ENCODE measurements at places on chromosomes 4 and X.
A peak's percentile ranks its signal among the peaks of the same experiment; 100 is the strongest.

GRCh38 chrX:1384658-1385252, 7.2 kb downstream of the SLC25A6 start:
- no peak for DNase-seq

DNA sequence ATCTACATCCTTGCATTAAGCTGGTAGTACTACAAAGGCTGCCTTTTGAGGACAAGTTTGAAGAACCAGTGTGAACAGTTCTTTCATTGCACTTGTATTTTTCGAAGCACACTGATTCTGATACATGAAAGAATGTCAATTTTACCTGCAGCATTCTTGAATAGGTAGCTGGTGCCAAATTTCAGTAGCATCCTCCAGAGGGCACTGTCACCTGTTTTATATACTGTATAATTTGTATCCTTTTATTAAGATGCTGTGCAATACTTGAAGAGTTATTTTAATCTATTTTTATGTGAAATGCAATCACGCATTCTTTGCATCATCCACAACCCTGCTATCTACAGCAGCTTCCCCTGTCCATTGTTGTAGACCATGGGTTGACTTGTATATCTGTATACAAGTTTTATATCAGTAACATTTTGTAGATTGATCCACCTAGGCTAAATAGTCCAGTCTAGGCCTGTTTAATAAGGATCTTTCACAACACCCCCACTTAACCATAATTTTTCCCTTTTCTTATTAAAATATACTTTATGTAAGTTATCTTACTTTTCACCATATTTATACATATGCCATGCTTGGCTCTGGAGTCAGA, 325.7 kb downstream of the PCDH7 start:
- no peak for DNase-seq

GRCh38 chrX:38060331-38060878, 54.1 kb downstream of the SYTL5 start:
- no peak for DNase-seq

DNA sequence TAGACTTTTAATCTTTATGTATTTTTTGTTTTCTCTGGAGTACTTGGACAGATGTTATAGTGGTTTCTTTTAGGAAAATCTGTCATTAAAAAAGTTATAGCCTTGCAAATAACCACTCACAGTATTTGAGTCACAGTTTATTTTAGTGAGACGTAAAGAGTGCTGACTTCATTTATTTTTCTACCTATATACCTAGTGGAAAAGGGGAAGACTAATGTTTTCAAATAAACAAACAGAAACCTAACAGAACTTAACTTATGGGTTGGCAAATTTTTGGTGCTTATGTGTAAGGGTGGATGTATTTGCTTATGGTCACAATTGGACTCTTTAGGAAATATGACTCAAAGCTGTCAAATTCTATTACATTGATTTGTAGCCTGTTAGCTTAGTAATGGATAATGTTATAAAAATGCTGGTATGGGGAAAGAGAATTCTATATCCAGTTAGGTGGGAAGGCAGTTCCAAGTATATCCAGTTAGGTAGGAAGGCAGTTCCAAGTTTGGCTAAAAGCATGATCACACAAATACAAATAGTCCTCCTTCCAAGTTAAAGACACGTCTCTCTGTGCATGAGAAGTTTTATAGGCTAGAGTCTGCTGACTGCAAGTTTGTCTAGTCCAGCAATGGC, 61.9 kb downstream of the SLC9A6 start:
- DNase-seq, result no peak

DNA sequence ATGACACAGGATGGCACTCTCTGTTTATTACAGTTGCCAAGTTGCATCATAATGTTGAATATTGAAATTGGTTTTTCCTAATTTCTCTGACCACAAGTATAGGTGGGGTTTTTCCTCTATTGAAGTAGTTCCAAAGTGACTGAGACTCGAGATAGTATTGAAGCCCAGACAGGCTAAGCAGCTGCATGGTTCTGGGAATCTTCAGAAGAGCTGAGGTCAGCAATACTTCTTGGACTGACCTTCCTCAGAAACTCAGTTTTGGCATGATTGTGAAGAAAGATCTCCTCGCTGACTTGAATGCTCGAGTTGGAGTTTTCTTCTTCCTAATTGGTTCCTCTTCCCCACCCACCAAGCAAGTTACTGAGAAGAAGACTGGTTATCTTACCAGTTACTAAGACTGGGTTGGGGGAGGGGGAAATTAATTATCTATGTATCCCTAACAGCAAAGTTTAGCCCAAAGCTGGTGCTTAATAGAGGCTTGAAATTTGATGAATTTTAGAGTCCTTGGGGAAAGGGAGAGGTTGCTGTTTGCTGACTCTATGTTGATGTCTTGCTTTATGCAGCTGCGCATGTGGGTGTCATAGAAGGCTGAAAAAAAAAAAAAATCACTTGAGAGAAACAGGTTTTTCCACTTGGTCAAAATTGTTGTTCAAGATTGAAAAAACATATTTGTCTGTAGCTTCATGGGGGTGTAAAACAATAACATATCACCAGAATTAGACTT, 91.1 kb downstream of the P2RY10 start:
- no peak for DNase-seq

- DNase-seq, result no peak
Measured at GRCh38 chr4:107599841-107600240, 120.2 kb downstream of the PAPSS1 start.

- no peak for DNase-seq
Measured at GRCh38 chrX:154030266-154030665, 10.6 kb upstream of the IRAK1 start.

DNA sequence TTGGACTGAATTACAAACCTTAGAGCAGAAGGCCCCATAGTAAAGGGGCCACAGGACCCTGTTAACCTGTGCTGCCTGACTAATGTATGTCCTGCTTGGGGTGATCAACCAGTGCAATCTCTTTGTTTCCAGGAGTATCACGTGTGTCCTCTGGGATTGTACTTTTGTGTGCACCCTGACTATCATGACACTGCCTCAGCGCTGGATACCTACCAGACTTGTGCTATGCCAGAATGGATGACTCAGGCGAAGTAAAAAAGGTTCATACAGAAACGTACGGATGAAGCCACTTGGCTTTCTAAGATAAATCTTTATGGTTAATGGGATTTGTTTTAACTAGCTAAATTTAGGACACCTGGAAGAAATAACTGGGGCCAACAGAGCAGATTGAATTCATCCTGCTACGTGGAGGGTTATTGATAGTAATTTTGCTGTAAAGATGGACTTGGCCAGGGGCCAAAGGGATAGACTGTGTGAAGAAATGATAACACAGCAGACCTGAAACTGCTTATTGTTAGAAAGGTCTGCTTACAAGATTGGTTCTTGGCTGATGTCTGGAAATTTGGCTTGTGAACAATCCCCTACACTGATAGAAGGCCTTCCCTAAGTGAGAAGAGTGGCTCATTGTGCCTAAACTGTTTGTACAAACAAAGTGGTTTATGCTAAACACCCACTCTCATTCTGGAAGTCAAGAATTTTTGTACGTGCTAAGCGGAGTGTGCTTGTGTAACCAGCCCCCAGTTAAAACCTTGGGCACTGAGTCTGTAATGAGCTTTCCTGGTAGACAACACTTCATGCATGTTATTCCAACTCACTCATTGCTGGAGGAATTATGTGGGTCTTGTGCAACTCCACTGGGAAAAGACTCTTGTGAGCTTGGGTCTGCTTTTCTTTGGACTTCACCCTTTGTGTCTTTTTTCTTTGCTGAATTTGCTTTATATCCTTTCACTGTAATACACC, 750.5 kb upstream of the HTR2C start:
- DNase-seq, result no peak

- no peak for DNase-seq
Measured at GRCh38 chrX:39322496-39322895, 521.2 kb downstream of the MID1IP1 start.

GRCh38 chrX:66751136-66751782, 112.4 kb upstream of the EDA2R start:
- DNase-seq, result no peak

DNA sequence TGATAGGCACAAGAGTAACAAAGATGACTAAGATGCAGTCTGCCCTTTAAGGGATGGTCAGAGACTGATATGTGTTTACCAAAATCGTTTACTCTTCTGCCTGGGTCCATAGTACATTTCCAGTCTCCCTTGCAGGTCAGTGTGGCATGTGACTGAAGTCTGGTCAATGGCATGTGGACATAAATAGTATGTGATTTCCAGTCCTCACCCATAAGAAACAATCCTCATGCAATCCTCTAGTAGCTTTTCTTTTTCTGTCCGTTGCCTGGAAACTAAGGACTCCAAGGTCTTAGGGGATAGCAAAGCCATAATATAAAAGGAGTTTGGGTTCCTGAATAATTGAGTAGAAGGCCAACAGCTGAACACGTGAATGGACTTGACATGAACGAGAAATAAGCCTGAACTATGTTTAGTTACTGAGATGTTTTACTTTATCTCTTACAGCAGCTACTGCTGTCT, 1.1 kb downstream of the SLC9B2 start:
- DNase-seq, result no peak

- no peak for DNase-seq
Measured at GRCh38 chrX:71256856-71257255, 2.9 kb upstream of the ZMYM3 start.

GRCh38 chr4:79679859-79680258, 271.8 kb upstream of the GK2 start:
- DNase-seq, result no peak

- no peak for DNase-seq
Measured at GRCh38 chr4:177791188-177791587, 349.0 kb upstream of the AGA start.

- no peak for DNase-seq
Measured at GRCh38 chr4:165583341-165583740, 204.5 kb downstream of the CPE start.

DNA sequence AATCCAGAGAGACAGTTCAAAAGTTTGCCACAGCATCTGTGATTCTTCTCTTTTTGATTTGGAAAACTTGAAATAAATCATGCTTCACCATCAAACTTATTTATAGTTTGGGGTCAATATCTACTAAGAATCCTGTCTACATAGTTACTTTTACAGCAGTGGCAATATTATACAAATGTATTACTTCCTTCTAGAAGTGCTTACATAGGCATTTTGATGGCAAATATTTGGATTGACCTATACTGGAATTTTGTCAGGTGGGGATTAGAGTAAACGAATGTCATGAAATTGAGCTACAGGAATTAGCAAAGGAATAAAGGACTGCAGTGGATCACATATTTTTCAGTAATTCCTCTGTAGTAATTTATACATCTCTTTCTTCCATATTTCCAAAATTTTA, 1885.5 kb upstream of the ADGRL3 start:
- DNase-seq, result no peak

DNA sequence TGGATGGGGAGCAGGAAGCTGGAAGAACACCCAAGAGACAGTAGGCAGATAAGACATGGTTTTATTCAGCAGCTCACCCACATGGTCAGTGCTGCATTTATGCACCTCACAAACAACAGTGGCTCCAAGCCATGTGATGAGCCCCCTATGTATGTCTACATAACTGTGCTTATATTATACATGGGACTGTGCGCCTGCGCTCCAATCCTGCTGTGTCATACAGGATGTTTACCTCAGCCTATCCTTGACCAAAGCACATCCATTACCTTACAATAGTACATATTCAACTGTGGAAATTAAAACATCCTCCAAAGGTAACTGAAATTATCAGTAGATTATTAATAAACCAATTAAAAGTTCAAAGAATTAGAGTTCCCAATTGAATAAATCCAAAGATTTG, 44.1 kb upstream of the SGMS2 start:
- no peak for DNase-seq

- no peak for DNase-seq
Measured at GRCh38 chrX:136495043-136495442, 2.3 kb upstream of the HTATSF1 start.

- no peak for DNase-seq
Measured at GRCh38 chr4:130186931-130187330, 1091.0 kb downstream of the C4orf33 start.

DNA sequence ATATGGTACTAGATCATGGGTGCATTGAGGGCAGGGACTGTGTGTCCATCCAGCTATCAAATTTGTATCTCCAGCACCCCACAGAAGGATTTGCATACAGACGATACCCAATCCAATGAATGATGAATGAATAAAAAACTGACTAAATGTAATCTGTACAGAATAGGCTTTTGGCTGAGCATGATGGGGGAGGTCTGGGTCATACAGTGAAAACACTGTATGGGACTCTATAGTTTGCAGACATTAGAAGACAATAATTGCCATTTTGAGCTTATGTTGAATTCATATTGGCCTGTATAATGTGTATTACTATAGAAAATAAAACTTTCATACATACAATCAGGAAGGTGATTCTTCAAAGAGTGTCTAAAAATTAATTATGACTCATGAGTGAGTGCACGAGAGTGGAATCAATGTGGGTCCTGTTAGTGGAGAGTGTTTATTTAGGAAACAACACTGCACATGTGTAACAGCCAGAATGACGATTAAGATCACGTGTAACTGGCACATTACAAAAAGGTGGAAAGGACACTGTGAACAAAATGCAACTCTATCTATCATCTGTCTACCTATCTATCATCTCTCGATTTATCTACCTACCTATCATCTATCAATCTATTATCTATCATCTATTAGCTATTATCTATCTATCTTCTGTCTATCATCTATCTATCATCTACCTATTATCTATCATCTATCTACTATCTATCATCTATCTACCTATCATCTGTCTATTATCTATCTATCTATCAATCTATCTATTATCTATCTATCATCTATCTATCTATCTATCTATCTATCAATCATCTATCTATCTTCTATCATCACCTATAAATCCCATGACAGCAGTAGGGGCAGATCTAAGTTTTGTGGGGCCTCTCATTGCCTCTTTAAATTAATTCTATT, 201.3 kb downstream of the PTTG2 start:
- no peak for DNase-seq

DNA sequence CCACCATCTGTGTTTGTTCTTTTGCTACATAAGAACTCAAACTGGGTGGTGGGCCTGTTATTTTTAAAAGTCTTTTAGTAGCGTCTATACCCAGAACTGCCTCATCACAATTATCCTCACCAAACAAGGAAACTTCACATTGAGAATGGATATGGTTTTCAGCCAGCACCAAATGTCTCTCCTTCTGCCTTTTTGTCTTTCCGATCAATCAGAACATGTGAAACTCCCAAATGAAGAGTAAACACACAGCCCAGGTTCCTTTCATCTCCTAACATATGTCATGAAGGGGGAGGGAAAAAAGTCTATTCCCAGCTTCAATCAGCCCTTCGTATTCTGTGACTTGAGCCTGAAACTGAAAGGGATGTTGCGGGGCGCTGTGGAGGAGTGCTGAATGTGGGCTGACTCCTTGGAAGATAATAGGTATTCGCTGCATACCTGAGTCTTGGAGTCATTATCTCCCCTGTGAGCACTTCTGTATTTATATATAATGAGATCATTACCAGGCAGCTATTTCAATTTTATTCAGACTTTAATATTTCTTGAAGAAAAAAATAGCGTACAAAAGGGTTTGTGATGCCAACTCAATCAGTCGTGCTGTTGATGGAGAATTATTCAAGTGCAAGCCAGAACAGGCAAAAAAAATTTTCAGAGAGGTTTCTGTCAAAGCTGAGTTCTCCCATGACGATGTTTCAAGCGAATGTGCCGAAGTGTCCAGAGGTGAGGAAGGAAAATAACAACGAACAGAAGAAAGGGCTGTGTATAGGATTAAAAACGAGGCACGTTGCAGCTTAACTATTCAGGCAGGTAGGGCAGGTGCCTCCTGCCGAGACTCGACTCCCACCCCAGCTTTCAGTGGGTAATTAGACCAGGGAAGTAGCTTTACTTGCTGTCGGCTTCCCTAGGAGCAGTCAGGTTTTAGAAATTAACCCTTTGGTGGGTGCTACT, 163.9 kb upstream of the NOCT start:
- DNase-seq, result no peak

GRCh38 chrX:69165087-69165651, at the start of gene PJA1:
Gene PJA1, minus strand, starts transcription at chrX:69165453. Its CDS starts 2,380 bp downstream, at chrX:69163073.
- DNase-seq, result peak; percentile 52

- no peak for DNase-seq
Measured at GRCh38 chr4:145679520-145679919, 426 bp upstream of the C4orf51 start.
